Glomerular endothelial cell (primary cell): ENCODE measurements at places on chromosomes 1 and 21. TPM values are rescaled to one million over a fixed set of nuclear protein-coding genes. Genes with fewer than 3 reads are reported as not detected.

GRCh38 chr1:1275836-1276235 is 2.2 kb upstream of the UBE2J2 start:
- no peak for DNase-seq

DNA sequence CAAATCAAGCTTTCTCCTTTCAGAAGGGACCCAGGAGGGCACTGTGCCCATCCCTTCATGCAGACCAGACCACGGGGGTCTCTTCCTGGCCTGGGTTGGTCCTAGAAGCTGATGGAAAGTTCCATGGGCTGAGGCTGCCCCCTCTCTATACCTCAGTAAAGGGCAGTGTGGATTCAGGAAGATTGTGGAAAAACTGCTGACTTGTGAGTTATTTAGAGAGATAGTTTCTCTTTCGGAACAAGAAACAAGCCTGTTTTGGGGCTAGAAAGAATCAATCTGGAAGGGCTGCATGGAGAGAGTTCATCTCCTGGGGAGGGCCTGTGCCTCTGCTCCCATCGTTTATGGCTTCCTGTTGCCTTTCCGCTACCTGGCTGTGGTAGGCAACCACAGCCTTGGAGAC is 803 bp downstream of the CHIT1 start:
- DNase-seq: no peak

- DNase-seq: no peak
These were observed 306 bp downstream of the ZP4 start for GRCh38 chr1:237890416-237890815.

DNA sequence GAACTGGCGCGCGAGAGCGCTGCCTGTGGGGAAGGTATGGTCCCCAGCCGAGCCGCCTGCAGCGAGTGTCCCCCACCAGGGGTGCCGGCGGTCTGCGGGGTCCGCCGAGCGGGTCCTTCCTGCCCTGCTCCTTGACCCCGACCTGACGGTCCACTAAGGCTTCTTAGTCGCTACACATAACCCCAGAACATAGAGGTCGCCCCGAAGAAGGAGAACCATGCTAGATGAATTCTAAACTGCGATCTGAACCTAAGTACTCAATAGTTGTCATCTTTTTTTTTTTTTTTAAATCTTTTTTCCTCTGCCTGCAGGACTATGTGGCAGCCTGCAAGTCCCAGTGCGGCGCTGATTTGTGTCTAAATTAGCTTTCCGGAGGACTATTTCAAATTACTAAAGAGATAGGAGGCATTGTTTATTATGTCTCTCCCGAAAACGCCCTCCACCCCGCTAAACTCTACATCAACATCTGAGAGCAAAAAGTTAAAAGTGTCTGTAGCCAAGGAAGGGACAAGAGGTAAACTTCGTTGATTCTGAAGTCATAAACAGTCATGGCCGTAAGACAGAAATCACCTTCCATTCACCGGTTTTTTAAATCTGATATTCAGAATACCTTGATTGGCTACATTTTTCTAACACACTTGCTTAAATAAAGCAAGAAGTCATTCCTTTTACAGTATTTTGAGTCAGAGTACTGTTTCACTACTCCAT is 476 bp downstream of the AXDND1 start:
- no peak for DNase-seq

DNA sequence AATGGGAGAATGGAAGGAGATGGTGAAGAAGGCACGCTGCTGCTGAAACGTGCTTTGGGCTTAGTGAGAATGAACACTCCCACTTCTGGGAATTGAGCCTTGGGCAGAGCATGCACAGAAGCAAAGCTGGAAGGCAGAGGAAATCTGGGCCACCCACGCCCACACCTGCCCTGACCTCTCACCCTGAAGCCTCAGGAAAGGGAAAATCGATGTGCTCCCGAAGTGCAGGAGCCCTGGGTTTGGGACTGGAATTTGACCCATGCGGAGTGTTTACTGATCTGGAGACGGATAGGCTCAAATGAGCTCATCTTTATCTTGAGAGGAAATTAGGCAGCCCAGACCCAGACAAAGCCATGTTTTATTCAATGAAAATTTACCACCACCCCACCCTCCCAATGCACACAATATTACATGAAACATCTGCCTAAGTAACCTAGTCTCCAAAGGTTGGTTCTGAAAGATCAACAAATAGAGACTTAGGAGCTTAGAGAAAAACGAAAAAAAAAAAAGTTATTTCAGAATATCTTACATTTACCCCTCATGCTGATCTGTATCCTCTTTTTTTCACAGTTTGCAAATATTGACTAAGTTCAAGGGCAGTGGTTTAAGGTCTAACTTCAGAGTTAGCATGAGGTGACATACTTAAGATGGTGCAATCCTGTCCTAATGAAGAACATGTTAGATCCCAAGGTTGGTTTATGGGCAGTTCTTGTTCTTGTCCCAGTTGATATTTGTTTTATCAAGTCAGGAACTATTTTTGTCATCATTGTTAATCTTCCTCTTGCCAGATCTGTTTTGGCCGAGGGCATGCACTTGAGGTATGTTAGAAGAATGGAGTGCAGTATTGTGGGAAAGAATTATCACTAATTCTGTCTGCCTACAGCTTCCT is 63.0 kb downstream of the PROX1 start:
- DNase-seq: no peak

DNA sequence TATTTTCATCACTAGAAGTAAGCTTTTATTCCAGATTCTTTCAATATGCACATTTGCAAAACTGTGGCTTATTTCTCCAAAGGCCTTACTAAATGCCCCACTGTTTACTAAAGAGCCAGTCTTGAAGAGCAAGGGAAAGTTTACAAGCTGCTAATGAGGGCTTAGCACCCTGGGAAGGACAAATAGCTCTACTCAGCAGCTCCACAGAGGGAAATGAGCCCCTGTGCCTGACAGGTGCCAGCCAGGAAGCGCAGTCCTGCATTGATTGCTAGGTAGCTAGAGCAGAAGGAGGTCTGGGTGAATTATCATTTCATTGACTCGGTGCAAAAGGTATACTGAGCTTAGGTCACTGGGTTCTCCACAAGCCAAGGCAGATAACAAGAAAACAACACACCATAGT is 307.0 kb downstream of the SETD4 start:
- no peak for DNase-seq

- no peak for DNase-seq
These were observed 66.9 kb downstream of the ST6GALNAC5 start for GRCh38 chr1:76933847-76934815.

Gene SPRR2E
- total RNA-seq: not detected in 2 replicates

Gene LRRC38
- total RNA-seq: 0.19 TPM in 1 of 2 replicates, not detected in the other
